ENCODE measurements at places on chromosomes 7 and 10. TPM values are rescaled to one million over a fixed set of nuclear protein-coding genes. Genes with fewer than 3 reads are reported as not detected.

- peak; percentile 54 for DNase-seq
These were observed 37.6 kb downstream of the PLXDC2 start for GRCh38 chr10:19853831-19854230.

GRCh38 chr10:2303169-2303568 is 565.8 kb upstream of the ADARB2 start:
- DNase-seq, result no peak

The AKR1E2 gene
- 5.7 TPM for total RNA-seq

The SLC13A4 gene
- total RNA-seq, result 2.3 TPM

The GRID1 gene
- 0.42 TPM for total RNA-seq

Measured in endodermal cell (in vitro differentiated cells).